Nasal cavity respiratory epithelium epithelial cell of viscerocranial mucosa (primary cell): ENCODE measurements at places on chromosomes 13 and 19. TPM values are rescaled to one million over a fixed set of nuclear protein-coding genes. Genes with fewer than 3 reads are reported as not detected.

CFAP97D2 gene
- total RNA-seq = not detected in 2 replicates

CEACAM8 gene
- not detected in 2 replicates for total RNA-seq

KLK14 gene
- total RNA-seq = under 0.01 and 0.21 TPM in 2 replicates

ACER1 gene
- not detected in 2 replicates for total RNA-seq

LILRB1 gene
- total RNA-seq = not detected in 2 replicates

TUBA3C gene
- total RNA-seq = not detected in 2 replicates

ETV2 gene
- total RNA-seq = 0.34 TPM in 1 of 2 replicates, not detected in the other

PEG3 gene
- 0.28 and 0.34 TPM in 2 replicates for total RNA-seq

C2CD4C gene
- total RNA-seq = 0.21 and 0.34 TPM in 2 replicates

TTC9B gene
- under 0.01 TPM in 1 of 2 replicates, not detected in the other for total RNA-seq

CEACAM5 gene
- total RNA-seq = 2.4 and 8.3 TPM in 2 replicates

FUT1 gene
- total RNA-seq = 16.3 and 30.4 TPM in 2 replicates

BEST2 gene
- not detected in 2 replicates for total RNA-seq
